HepG2 (cell line): ENCODE measurements at places on chromosomes 1 and 21. TPM values are rescaled to one million over a fixed set of nuclear protein-coding genes. Genes with fewer than 3 reads are reported as not detected.

GRCh38 chr21:17789656-17790055, 29.5 kb downstream of the C21orf91 start:
- no peaks in the 10 kb centered on the region for H3K27me3 ChIP-seq
- no peak overlapping the region for H3K4me3 ChIP-seq
- H3K36me3 ChIP-seq = peaks cover 8% of the 10 kb centered on the region; the same call in 2 of the 3 replicates
- DNase-seq = no peak
- H3K27ac ChIP-seq = no peak overlapping the region

The KCNA2 gene
- not detected in 2 replicates for total RNA-seq

The GSTM4 gene
- total RNA-seq = 25.3 and 30.6 TPM in 2 replicates

The GIPC2 gene
- 21.6 and 39.7 TPM in 2 replicates for total RNA-seq

The CLEC20A gene
- total RNA-seq = not detected in 2 replicates
